Kidney epithelial cell (primary cell): ENCODE measurements at places on chromosomes 5 and 9. TPM values are rescaled to one million over a fixed set of nuclear protein-coding genes. Genes with fewer than 3 reads are reported as not detected.

Gene CARD9
- total RNA-seq, result 1.9 and 2.0 TPM in 2 replicates

Gene C9orf153
- not detected in 2 replicates for total RNA-seq

Gene ZBED3
- 6.0 and 9.8 TPM in 2 replicates for total RNA-seq

Gene CRAT
- 29.1 and 29.4 TPM in 2 replicates for total RNA-seq

Gene ORM2
- not detected in 2 replicates for total RNA-seq

Gene GNE
- total RNA-seq, result 21.4 and 23.9 TPM in 2 replicates

Gene RNF208
- total RNA-seq, result 3.1 and 4.2 TPM in 2 replicates

Gene FCN2
- total RNA-seq, result not detected in 2 replicates

Gene FOXE1
- total RNA-seq, result 0.04 and 0.14 TPM in 2 replicates

Gene AFAP1L1
- total RNA-seq, result 15.3 and 15.5 TPM in 2 replicates

Gene OLFML2A
- total RNA-seq, result 7.0 and 16.4 TPM in 2 replicates

Gene IL5
- total RNA-seq, result not detected in 2 replicates

Gene MAPK9
- total RNA-seq, result 22.5 and 25.1 TPM in 2 replicates

Gene DMRT3
- total RNA-seq, result 0.25 and 0.34 TPM in 2 replicates

Gene SPINK6
- not detected in 2 replicates for total RNA-seq

Gene ITK
- total RNA-seq, result not detected in 2 replicates

Gene PCDHA6
- total RNA-seq, result 0.21 and 0.27 TPM in 2 replicates

Gene PCDHA12
- 0.08 and 0.96 TPM in 2 replicates for total RNA-seq

Gene PHF24
- 0.07 and 0.58 TPM in 2 replicates for total RNA-seq

Gene ANKRD34B
- total RNA-seq, result 1.5 and 2.2 TPM in 2 replicates

Gene STPG3
- total RNA-seq, result not detected in 2 replicates

Gene PCYOX1L
- 8.6 and 11.9 TPM in 2 replicates for total RNA-seq

Gene PCDHB10
- 1.6 and 3.4 TPM in 2 replicates for total RNA-seq

Gene SERF1A
- 7.8 and 14.2 TPM in 2 replicates for total RNA-seq

Gene CDH18
- total RNA-seq, result 0.21 TPM in 1 of 2 replicates, not detected in the other

Gene FAXDC2
- total RNA-seq, result 0.62 and 2.6 TPM in 2 replicates

Gene CER1
- total RNA-seq, result not detected in 2 replicates
